ENCODE measurements at places on chromosomes 16 and 17.

- DNase-seq, result no peak
Observed at GRCh38 chr16:57044931-57045693, 47.3 kb upstream of the CPNE2 start.

- DNase-seq, result no peak
Observed at GRCh38 chr17:48544349-48545021, 424 bp downstream of the HOXB2 start.

- DNase-seq, result no peak
Observed at GRCh38 chr16:76639685-76640289, 362.6 kb downstream of the CNTNAP4 start.

DNA sequence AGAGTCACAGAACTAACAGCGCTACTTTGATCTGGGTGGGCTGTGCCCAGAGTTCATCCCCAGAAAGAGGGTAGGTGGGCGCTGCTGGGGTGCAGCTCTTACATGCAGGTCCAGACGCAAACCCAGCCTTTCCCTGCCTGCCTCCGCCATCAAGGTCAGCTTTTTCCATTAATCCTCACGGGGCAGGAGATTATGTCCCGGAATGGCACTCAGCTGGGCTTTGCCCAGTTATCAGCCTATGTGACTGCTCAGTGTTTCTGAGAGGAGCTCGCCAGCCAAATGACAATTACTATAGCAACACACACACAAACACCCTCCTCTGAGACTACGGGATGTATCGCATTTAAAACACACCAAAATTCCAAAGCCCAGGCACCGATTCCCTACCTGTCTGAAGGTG is 20.1 kb downstream of the GLYR1 start:
- no peak for DNase-seq

GRCh38 chr16:23941963-23942564 is 106.3 kb downstream of the PRKCB start:
- DNase-seq, result no peak

GRCh38 chr16:49280105-49280741 is 1.4 kb downstream of the CBLN1 start:
- no peak for DNase-seq
